ENCODE measurements at places on chromosomes 3 and 15.

GRCh38 chr3:54550221-54550977, 377.5 kb downstream of the LRTM1 start:
- DNase-seq = no peak

DNA sequence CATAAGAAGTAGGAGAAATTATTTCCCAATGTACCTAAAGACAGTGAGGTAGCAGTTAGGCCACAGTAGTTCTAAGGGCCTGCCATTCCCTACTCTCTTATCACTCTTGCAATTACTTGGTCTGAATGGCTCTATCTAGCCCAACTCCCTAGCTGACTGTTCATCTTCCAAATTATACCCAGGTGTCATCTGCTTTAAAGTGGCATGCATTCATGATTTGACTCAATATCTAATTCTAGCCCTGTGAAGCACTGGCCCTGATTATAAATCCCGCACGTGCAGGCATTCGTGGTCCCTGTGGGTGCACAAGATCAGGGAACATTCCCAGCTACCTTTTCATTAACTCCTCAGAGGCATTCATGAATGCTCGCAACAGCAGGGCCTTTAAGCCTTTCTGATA, 43.1 kb upstream of the ZNF774 start:
- DNase-seq = no peak

GRCh38 chr3:174822320-174822719, 36.8 kb upstream of the NAALADL2 start:
- no peak for DNase-seq

DNA sequence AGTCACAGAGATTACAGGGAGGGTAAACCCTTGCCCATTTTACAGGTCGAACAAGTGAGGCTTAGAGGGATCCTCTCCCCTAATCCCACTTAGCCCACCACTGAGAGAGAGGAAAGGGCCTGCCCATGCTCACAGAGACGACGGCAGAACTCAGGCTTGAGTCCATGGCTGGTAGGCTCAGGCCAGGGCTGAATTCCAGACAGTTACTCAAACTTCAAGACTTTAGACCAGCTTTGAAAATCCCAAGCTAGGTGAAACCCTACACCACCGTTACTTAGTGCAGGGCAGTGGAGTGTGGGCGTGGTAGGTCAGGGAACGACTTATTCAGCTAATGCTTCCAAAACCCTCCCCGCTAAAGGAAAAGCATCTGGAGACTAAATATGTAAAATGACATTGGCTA, 16.4 kb downstream of the GRIP2 start:
- DNase-seq = no peak

DNA sequence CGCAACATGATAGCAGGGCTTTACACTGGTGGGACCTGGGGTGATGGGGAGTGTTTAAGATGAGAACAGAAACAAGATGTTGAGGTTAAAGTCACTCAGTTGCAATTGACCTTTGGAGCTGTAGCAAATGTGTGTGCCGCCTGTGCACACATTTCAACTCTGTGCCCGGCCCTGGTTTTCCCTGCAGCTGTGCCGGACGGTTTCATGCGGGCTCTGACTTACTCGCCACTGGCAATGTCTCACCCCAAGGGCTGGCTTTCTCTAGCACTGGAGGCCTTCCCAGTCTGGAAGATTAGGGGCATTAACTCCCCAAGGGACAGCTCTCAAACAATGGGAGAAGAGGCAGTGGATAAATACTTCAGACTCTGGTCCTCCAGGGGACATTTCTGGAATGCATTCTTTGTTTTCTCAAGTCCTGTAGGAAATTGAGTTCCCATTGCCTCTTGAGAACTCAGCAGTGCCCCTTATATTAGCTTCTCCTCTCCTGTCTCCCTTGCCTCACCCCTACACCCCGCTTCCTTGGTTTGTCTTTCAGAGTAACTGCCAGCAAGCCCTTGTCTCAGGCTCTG, 152.5 kb downstream of the EDEM1 start:
- no peak for DNase-seq

DNA sequence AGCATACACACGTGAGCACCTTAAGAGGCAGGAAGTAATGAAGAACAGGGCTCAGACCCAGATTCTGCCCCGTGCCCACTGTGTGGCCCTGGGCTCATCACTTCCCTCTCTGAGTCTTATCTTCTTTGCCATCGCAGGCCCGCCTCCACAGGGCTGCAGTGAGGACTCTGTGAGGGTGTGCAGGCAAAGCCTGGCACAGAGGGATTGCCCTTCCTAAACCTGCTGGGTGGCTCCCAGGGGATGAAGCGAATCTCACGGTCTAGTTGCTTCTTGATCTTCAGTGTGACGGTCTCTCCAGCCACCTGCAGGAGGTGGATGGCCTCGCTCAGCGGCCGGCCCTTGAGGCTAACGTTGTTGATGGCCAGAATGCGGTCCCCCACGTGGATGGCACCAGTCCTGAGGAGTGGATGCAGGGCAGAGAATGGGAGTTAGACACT, 32.8 kb downstream of the GRIP2 start:
- no peak for DNase-seq

GRCh38 chr15:65213241-65213640, 2.0 kb upstream of the CILP start:
- DNase-seq = no peak

- DNase-seq = peak; percentile 19
Measured at GRCh38 chr3:107913701-107914100, 177.1 kb downstream of the CD47 start.

- DNase-seq = no peak
Measured at GRCh38 chr3:118705487-118706219, 329.0 kb downstream of the IGSF11 start.

- DNase-seq = no peak
Measured at GRCh38 chr3:39748763-39749162, 60.6 kb upstream of the MYRIP start.

DNA sequence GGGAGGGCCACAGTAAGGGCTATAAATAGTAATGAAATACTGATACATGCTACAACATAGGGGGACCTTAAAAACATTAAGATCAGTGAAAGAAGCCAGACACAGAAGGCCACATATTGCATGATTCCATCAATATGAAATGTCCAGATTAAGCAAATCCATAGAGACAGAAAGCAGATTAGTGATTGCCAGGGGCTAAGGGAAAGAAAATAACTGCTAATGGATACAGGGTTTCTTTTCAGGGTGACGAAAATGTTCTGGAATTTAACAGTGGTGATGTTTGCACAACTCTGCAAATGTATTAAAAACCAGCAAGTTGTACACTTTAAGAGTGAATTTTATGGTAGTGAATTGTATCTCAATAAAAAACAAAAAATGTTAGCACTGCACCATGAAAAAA, 37.0 kb downstream of the PIK3R4 start:
- DNase-seq = no peak

DNA sequence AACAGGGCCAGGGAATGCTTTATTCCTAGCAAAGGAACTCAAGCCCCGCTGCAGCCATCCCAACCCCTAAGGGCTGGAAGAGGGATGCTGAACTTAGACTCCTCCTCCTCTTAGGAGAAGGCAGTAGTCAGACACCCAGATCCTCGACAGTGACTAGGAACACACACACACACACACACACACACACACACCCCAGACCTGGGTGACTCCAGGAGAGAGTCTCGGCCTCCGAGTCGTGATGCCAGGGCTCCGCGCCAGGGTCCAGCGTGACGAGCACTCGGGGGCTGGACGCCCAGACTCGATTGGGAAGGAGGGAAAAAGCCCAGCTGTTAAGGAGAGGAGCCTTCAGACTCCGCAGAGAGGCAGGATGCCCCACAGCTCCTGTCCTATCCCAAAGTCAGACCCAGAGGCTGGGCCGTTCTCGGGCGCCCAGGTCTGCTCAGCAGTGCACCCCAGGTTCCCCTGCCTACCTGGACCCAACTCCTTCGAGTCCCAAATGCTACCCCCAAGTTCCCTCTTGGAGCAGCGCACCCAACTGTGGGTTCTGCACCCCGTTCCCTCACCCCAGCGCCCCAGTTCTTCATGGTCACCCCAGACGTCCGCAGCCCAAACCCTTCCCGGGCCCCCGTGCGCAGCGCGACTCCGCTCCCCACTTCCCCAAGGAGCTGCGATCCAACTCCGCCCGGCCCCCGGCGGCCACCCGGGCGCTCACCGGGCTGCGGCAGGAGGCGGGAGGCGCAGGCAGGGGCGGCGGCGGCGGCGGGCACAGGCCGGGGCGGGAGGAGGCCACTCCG, 421 bp downstream of the BMF start:
- DNase-seq = no peak

DNA sequence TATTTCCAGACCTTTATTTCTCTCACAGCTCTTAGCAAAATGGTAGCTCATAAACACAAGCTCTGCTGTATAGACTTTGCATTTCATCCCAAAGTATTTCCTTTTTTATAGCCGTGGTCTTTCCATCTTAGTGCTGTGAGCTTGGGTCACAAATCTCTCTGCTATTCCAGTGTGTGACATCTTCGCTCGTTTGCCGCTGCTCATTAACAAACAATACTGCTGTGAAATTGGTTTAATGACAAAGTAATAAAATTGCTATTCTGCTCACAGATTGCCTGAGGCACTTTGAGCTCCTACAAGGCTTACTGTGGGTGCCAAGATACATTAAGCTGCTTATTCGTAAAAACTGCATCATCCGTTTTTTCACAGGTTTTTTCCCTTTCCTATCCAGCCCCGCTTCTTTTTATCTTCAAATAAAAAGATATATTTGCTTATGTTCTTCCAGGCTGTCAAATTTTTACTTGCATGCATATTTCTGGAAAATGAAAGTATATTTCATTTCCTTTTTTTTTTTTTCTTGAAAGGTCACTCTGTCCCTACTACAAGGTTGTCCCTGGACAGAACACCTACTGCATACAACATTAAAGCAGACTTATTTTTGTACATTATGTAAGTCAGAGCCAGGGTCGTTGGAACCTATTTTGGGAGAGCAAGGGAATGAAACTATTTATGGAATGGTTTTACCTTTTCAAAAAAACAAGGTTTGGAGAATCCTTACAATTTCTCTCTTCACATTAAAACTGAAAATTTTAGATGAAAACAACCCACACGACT, 174.5 kb downstream of the MEIS2 start:
- no peak for DNase-seq

All from Kasumi-1 (cell line).